Esophagus squamous epithelium (tissue), 5 donors: ENCODE measurements at places on chromosomes 16 and 17. TPM values are rescaled to one million over a fixed set of nuclear protein-coding genes. Genes with fewer than 3 reads are reported as not detected.

KRT31 gene
- not detected for total RNA-seq

- no peak overlapping the region for H3K27ac ChIP-seq
- H3K4me3 ChIP-seq = no peak overlapping the region
Measured at GRCh38 chr16:67034487-67034886, 5.5 kb downstream of the CBFB start.

DNA sequence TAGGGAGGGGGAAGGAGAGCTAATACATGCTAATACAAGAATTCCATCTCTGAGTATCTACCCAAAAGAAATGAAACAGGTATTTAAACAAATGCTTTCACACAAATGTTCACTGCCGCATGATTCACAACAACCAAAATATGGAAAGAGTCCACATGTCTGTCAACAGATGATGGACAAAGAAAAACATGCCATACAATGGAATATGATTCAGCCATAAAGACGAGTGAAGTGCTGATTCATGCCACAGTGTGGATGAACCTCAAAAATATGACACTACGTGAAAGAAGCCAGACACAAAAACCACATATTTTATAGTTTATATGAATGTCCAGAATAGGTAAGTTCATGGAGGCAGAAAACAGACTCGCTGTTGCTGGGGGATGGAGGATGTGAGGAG, 321.4 kb downstream of the FOXL1 start:
- DNase-seq = no peak
- H3K36me3 ChIP-seq = no peaks in the 10 kb centered on the region
- H3K4me3 ChIP-seq = no peak overlapping the region
- H3K27me3 ChIP-seq = no peaks in the 10 kb centered on the region

CTF1 gene
- 1.5 TPM for total RNA-seq

DNA sequence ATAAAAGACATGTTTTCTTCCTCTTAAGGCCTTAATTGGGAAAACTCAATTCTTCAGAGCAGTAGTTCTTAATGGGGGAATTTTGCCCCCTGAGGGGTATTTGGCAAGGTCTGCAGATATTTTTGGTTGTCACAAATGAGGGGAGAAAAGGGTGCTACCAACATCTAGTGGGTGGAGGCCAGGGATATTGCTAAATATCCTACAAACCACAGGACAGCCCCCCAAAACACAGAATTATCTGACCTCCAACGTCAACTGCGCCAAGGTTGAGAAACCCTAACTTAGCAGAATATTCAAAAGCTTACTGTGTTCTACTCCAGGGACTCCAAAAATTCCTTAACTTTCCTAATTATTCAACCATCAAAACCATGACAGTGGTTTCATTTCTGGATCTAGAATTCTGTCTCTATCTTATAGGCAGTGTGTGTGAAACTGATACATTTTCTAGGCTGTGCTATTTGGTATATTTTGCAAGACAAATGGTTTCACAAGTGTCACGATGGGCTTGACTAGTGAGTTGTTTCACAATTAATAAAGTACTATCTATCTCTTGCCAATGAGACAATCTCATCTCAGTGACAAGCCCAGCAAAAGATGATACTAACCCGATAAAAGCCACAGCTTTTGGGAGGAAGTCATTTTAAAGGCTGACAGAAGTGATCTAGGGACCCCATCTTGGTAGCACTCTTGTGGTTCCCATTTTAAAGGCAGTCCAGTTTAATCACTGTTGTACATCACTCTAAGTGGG, 14.7 kb downstream of the TXNDC11 start:
- no peaks in the 10 kb centered on the region for H3K27me3 ChIP-seq
- H3K4me3 ChIP-seq = no peak overlapping the region
- H3K4me1 ChIP-seq = no peaks in the 10 kb centered on the region
- peaks cover 11% of the 10 kb centered on the region for H3K36me3 ChIP-seq
- no peak for DNase-seq
- no peak overlapping the region for H3K27ac ChIP-seq

WSCD1 gene
- total RNA-seq = not detected

GRCh38 chr17:59001158-59001814, 105.4 kb downstream of the TRIM37 start:
- peaks cover 56% of the 10 kb centered on the region for H3K36me3 ChIP-seq
- no peak overlapping the region for H3K27ac ChIP-seq
- peaks cover 3% of the 10 kb centered on the region for H3K4me1 ChIP-seq
- peak; percentile 38 for DNase-seq
- no peak overlapping the region for H3K4me3 ChIP-seq
- H3K27me3 ChIP-seq = no peaks in the 10 kb centered on the region

DNA sequence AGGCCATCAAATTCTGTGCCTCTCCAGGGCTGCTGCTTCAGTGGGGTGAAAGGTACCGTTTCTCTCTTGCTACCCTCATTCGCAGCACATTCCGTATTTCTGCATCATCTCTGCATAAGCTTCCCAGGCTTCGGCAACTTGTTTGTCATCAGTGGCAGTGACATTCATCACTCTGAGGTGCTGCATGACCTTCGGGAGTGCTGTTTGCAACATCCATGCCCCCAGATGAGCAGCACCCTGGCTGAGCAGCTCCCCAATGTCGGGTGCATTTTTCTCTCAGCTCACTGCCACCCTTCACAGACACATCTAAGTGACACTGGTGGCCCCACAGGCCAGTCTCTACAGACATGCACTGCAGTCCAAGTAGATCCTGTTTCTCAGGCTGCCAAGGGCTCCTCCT, 3.8 kb downstream of the CREBBP start:
- H3K27me3 ChIP-seq = no peaks in the 10 kb centered on the region
- no peaks in the 10 kb centered on the region for H3K36me3 ChIP-seq
- H3K27ac ChIP-seq = no peak overlapping the region
- H3K4me3 ChIP-seq = no peak overlapping the region
- DNase-seq = no peak

- H3K27ac ChIP-seq = no peak overlapping the region
- no peaks in the 10 kb centered on the region for H3K36me3 ChIP-seq
- peaks cover 59% of the 10 kb centered on the region for H3K4me1 ChIP-seq
- no peak overlapping the region for H3K4me3 ChIP-seq
Measured at GRCh38 chr16:74841469-74841868, 66.8 kb upstream of the FA2H start.

GRCh38 chr17:45930420-45930951, 36.1 kb downstream of the MAPT start:
- no peaks in the 10 kb centered on the region for H3K36me3 ChIP-seq
- no peaks in the 10 kb centered on the region for H3K27me3 ChIP-seq
- no peak overlapping the region for H3K4me3 ChIP-seq

DNA sequence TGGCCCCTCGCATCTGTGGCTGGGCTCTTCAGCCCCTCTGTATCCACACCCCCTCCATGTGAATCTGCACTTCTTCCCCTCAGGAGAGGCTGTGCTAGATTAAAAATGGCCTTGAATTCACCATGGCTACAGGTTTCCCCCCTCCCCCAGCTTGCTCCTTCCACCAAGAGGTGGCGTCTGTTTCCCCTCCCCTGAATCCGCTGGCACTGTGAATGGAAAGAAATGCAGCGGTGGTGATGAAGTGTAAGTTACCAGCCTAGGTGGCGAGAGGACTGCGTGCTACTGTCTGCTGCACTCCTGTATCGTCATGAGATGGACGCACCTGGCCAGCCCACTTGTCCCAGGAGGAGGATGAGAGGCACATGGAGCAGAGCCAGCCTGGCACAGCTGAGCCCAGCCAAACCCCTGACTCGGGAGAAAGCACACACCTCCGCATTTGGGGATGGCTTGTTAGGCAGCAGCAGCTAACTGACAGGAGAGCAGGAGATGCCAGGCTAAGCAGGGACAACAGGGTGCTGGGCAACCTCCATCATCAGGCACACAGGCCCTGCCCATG, 26.2 kb downstream of the TNFRSF13B start:
- H3K4me3 ChIP-seq = no peak overlapping the region
- H3K27me3 ChIP-seq = no peaks in the 10 kb centered on the region
- H3K27ac ChIP-seq = no peak overlapping the region
- no peaks in the 10 kb centered on the region for H3K36me3 ChIP-seq
- H3K4me1 ChIP-seq = no peaks in the 10 kb centered on the region

DNA sequence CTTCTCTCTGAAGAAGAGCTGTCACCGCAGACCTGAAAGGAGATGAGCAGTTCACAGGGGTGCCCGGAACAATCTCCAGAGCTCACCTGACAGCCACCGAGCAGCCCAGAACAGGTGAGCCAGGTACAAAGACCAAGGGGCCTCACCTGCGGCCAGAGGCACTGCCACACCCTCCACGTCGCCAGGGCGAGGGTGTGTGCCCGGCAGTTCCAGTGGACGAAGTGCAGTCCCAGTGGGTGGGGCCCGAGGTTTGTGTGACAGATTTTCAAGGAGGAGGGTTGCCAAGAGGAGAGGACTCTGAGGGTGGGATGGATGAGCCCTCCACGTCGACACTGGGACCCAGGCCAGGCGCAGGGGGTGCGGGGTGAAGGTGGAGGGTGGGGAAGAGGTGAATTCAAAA, 61.7 kb downstream of the SMPD3 start:
- no peak for DNase-seq
- H3K4me3 ChIP-seq = no peak overlapping the region
- no peaks in the 10 kb centered on the region for H3K27me3 ChIP-seq
- no peaks in the 10 kb centered on the region for H3K4me1 ChIP-seq

NPIPB12 gene
- 4.7 TPM for total RNA-seq

DNA sequence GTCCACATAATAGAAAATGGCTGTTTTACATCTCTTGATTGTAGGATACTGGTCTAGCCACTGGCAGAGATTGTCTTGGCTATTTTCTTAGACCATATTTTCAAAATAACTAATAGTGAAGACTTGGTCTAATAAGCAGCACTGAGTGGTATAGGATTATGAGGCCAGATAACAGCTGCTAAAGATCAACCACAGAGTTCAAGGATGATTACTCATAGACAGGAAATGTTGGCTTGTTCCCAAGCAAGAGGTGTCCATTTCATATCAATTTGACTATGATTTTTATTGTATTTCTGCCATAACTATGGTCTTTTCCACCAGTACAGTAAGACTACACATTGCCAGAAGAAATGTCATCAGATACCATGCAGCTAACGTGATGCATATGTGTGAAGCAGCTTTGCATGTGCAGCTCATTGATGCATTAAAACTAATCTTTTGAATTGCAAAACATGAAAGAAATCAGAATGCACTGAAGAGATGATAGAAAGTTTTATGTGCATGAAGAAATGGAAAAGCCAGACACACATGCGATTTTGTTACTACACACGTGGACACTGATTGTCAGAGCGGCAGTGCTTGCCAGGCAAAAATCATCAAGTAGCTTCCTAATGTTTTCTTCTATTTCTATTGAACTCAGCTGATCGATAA, 693.3 kb downstream of the CDH11 start:
- H3K27ac ChIP-seq = no peak overlapping the region
- no peaks in the 10 kb centered on the region for H3K4me1 ChIP-seq
- H3K4me3 ChIP-seq = no peak overlapping the region
- no peaks in the 10 kb centered on the region for H3K36me3 ChIP-seq

DNA sequence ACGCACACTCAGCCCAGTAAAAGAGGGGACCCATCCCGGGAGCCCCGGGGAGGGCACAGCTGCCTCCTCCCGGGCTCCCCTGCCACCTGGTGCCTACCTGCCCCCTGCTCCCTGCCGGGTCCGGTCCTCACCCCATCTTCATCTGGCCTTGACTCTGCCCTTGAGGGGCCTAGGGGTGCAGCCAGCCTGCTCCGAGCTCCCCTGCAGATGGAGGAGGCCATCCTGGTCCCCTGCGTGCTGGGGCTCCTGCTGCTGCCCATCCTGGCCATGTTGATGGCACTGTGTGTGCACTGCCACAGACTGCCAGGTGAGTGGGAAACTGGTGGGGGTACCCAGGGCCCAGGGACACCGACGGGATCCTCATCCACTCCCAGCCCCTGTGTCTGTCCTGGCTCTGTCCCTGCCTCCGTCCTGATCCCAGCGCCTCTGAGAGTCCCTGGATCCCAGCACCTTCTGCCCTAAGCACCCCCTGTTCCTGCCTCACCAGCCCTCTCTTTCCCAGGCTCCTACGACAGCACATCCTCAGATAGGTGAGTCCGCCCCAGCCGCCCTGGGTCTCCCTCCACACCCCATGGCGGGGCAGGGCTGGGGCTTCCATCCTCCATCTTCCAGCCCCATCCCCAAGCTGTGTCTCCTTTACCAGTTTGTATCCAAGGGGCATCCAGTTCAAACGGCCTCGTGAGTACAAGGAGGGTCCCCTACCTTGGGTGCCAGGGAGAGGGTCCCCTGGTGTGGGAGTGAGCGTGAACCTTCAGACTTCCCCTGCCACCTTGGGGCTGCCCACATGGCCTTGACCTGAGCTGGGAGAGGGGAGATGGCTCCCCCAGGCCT, 574 bp downstream of the LAT start:
- no peaks in the 10 kb centered on the region for H3K4me1 ChIP-seq
- H3K4me3 ChIP-seq = peak overlapping the region; percentile 41
- no peaks in the 10 kb centered on the region for H3K27me3 ChIP-seq
- no peak for DNase-seq

SLC35G6 gene
- total RNA-seq = not detected

ARHGAP27 gene
- 146 TPM for total RNA-seq

DNA sequence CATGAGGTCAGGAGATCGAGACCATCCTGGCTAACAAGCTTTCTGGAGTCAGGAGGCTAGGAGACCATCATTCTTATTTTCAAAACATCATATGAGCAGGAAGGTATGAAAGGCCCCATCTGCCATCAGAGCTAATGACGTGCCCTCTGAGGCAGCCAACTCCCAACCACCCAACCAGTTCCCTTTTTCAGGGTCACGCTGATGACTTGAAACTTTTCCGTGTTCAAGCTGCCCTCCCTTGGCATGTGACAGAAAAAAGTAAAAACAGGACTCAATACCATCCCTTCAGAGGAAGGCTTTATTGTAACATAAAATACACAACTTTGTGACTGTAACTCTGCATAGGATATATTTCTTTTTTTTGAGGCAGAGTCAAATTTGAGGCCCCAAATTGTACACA, 4.6 kb upstream of the GHDC start:
- peak overlapping the region; percentile 52 for H3K27ac ChIP-seq
- DNase-seq = no peak
- H3K4me1 ChIP-seq = peaks cover 11% of the 10 kb centered on the region
- peaks cover 12% of the 10 kb centered on the region for H3K36me3 ChIP-seq

- H3K4me3 ChIP-seq = no peak overlapping the region
- no peak for DNase-seq
- H3K4me1 ChIP-seq = no peaks in the 10 kb centered on the region
- no peaks in the 10 kb centered on the region for H3K27me3 ChIP-seq
Measured at GRCh38 chr16:83979441-83979840, 11.4 kb downstream of the NECAB2 start.

DNA sequence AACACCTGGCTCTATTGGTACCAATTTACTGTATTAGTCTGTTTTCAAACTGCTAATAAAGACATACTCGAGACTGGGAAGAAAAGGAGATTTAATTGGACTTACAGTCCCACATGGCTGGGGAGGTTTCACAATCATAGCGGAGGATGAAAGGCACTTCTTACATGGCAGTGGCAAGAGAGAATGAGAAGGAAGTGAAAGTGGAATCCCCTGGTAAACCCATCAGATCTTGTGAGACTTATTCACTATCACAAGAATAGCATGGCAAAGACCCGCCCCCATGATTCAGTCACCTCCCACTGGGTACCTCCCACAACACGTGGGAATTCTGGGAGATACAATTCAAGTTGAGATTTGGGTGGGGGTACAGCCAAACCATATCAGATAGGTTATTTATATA, 22.6 kb upstream of the GOSR1 start:
- H3K27ac ChIP-seq = no peak overlapping the region
- peaks cover 6% of the 10 kb centered on the region for H3K36me3 ChIP-seq
- no peak overlapping the region for H3K4me3 ChIP-seq
- H3K27me3 ChIP-seq = no peaks in the 10 kb centered on the region
